Hematopoietic multipotent progenitor cell (in vitro differentiated cells): ENCODE measurements at places on chromosomes 1 and 21. TPM values are rescaled to one million over a fixed set of nuclear protein-coding genes. Genes with fewer than 3 reads are reported as not detected.

GRCh38 chr1:186745531-186746146, 65.4 kb upstream of the PTGS2 start:
- no peak for DNase-seq

DNA sequence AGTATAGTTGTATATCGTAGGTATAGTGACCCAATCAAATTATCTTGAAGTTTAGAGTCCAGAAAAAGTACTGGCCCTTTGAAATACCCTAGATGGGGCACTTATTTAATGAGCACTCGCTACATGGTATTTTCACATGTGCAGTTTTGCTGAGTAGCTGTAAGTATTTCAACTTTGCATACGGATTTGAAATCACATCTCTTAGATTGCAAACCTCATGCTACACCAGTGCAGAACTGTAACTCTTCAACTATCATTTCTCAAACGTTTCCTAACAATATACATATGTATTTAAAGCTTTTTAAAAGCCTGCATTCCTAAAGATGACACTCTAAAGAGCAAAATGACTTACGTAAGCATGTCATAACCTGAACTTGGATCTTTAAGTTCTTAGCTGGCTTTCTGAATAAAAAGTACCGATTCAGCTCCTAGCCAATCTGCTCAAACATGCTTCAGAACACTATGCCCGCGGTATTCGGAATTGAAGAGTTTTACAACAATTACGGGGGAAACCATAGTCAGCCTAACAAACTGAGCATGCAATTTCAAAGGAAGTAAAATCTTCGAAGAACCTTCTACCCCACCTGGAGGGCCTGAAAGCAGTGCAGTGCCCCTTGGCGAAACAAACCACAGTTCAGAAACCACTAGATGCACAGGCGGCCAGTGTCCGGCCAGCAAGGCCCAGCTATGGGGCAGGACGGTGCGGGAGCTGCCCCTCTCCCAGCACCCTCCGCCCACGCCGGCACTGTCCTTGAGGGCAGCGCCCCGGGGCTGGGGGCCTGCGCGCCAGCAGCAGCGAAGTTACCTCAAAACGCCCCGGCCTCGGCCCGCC, 863 bp downstream of the FH start:
- peak; percentile 5 for DNase-seq

DNA sequence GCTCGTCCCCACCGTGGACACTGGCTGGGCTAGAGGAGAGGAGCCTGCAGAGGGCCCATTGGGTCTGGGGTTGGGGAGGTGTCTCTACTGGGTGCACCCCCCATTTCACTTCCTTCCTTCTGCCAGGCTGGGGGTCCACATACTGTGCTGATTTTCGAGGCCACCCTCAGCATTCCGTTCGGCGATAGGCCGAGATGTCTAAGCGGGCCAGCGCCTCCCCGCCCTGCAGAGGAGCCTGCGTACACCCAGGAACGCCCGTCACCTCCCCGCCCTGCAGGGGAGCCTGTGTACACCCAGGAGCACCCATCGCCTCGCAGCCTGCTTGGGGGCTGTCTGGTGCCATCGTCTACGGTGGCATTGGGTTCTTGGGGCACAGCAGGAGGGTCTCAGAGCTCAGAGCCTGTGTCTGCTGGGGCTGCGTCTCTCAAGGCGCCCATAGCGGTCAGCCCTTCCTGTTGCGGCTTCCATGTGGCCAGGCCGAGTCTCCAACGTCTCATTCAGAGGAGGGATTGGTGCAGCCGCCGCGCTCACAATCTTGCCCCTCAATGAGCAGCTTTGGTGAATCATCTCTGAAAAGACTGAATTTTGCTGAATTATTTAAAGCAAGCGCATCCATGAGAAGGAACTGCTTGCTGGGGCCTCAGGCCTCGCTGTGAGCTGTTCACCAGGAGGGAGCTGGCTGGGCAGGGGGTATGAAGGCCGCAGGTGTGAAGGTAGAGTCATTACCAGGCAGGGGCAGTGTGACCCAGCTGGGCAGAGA, 30.7 kb upstream of the AGPAT3 start:
- DNase-seq, result peak; percentile 74

- peak; percentile 56 for DNase-seq
These were observed 12.8 kb downstream of the DYNLT5 start for GRCh38 chr1:66764994-66765578.

- DNase-seq, result no peak
These were observed 8.1 kb upstream of the DNAH14 start for GRCh38 chr1:224921354-224921753.

DNA sequence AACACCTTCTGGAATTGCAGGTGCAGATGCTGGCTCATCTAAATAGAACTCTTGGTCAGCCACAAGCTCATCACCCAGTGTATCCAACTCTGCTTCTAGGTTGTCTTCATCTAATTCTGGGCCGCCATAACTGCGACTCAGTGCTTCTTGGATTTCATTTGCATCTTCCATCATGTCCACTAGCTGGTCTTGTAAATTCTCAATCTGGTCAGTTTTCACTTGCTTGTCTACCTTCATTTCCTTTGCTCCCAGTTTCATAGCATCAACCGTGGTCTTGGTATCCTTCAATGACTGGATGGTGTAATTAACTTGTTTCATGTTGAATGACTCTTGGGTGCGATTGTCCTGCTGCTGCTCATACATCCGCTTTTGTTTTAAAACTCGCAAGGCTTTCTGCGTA, 10.3 kb downstream of the ZBED6 start:
- DNase-seq, result no peak

GRCh38 chr1:232509570-232509969, 120.4 kb downstream of the SIPA1L2 start:
- no peak for DNase-seq

DNA sequence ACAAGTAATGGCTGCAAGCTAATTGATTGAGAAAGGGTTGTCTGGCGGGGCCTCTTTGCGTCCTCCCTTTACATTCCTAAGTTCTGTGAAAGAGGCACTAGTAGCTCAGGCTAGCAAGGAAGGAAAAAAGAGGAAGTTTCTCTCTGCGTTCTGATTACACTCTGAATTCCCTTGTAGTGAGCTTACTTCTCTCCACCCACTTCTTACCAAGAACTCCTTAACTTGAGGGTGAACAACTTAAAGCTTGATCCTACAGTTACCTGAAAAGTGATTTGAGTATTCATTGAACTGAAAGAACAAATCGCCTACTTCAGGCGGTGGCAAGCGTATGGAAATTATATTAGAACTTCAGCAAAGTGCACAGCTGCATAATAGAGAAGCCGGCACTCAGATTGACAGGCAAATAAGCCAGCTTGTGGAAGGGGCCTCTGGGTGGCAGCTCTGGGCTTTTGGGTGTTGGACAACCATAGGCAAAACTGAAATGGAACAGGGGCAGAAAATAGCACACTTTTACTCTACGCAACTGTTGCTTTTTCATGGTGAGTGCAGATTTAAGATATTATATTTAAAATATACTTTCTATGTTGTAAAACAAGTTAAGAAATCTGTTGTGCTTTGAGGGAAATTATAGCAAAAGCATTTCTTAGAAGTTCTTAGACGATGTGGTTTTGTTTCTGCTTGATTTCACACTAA, 464.5 kb downstream of the USP25 start:
- peak; percentile 81 for DNase-seq

DNA sequence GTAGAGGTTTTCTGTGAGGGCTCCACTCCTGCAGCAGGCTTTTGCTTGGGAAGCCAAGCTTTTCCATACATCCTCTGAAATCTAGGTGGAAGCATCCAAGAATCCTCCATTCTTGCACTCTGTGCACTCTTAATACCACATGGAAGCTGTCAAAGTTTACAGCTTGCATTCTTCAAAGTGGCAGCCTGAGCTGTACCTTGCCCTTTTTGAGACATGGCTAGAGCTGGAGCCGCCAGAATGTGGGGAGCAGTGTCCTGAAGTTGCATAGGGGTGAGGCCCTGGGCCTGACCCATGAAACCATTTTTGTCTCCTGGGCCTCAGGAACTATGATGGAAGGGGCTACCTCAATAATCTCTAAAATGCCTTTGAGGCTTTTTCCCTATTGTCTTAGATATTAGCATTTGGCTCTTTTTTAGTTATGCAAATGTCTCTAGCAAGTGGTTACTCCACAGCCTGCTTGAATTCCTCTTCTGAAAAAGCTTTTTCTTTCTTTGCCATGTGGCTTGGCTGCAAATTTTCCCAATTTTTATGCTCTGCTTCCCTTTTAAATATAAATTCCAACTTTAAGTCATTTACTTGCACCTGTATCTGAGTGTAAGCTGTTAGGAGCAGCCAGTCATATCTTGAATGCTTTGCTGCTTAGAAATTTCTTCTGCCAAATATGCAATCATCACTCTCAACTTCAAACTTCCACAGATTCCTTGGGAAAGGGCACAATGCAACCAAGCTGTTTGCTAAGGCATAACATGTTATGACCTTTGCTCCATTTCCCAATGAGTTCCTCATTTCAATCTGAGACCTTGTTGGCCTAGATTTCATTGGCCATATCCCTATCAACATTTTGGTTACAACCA, 92.1 kb upstream of the ARTN start:
- DNase-seq, result no peak

- no peak for DNase-seq
These were observed 41.1 kb downstream of the NGF start for GRCh38 chr1:115296981-115297380.

DNA sequence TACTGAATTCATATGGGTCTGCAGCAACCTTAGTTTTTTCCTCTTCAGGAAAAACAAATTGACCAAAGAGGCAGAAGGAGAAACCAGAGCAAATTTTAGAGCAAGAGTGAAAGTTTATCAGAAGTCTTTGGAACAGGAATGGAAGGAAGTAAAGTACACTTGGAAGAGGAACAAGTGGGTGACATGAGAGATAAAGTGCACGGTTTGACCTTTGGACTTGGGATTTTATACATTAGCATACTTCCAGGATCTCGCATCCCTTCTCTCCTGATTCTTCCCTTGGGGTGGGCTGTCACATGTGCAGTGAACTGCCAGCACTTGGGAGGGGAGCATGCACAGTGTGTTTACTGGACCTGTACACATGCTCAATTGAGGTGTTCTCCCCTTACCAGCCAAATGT, 754.8 kb upstream of the ADAMTS5 start:
- DNase-seq, result no peak

- no peak for DNase-seq
These were observed 55.9 kb upstream of the SPOCD1 start for GRCh38 chr1:31871703-31872102.

DNA sequence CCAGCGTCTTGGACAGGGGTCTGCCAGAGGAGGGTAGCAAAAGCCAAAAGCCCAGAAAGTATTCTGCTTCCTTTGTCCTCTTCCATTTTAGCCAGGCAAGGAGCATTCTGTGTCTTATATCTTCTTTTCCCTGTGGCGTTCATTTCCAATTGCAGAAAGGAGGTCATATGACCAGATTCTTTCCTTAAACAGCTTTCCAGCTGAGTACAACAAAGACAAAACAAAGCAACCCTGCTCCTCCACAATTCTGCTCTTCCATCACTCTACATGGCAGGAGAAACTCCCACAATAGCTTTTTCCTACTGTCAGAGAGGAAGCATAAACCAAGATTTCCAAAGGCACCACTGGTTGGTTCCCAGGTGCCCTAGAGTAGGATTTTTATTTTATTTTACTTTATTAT, 19.7 kb downstream of the ENSA start:
- DNase-seq, result no peak

- DNase-seq, result no peak
These were observed 10.9 kb downstream of the IFNGR2 start for GRCh38 chr21:33414068-33414467.

GRCh38 chr1:241838897-241839296, 9.1 kb upstream of the EXO1 start:
- DNase-seq, result no peak

GRCh38 chr1:177413982-177414596, 243.3 kb downstream of the BRINP2 start:
- no peak for DNase-seq

DNA sequence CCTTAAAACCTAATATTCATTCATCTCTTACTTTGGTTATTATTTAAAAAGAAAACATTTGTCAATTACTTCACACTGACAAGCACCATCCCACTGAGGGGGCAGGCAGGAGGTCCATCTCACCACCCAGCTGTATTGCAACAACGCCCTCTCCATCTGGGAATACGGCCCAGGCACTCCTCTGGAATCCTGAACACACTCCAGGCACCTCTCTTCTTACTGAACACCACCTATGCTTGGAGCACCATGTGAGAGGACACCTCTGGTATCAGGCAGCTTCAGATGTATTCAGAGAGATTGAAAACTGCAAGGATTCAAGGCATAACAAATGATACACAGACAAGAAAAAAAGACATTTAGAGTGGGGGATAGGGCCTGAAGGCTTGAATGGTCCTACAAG, 147.1 kb downstream of the CACNA1E start:
- no peak for DNase-seq

GRCh38 chr1:9078752-9079500, 9.5 kb upstream of the SLC2A5 start:
- DNase-seq, result no peak

- no peak for DNase-seq
These were observed 66.6 kb downstream of the SPATA6 start for GRCh38 chr1:48405400-48405799.

- DNase-seq, result no peak
These were observed 7.0 kb downstream of the DENND4B start for GRCh38 chr1:153939476-153939875.

DNA sequence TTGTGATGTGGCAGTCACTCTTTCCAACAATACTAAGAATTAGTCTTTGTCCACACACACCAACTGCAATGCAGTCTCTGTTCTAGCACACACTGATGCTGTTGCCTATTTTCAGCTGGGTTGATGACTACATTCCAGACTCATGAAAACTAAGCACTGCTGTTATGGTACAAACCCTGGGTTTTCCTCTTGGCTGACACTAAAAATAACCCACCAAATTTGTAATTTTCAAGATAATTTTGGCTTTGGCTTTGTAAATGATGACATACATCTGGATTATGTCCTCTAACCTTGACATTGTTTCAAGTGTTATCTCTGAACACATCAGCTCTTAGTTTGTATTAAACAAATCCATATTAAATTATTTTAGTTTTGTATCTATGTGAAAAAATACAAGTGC, 444.8 kb downstream of the PTPRC start:
- DNase-seq, result no peak

DNA sequence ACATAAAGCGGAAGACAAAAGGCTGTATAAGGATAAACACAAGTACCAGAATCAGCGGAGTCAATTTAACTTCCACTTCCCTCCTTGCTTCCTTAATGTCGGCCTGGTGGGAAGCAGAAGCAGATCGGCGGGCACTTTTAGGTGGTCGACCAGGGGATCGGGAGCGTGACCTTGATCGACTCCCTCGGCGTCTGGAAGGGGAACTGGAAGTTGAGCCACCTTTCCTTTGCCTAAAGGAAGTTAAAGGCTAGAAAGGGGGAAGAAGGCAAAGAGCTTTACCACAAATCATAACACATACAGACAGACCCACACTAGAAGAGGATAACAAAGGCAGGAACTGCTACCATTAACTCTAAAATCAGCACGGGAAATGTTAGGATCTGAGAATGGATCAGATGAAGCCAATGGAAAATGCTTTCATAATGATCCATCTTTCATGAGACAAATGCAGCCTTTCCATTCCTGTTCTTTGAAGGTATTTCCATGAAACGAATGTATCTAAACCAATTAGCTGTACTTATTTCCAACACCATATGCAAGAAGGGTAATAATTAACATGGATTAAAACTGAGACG, 5.7 kb downstream of the LBR start:
- DNase-seq, result no peak

The ARHGAP29 gene
- 0.27 TPM for total RNA-seq

The CELA2B gene
- not detected for total RNA-seq

The JAM2 gene
- 0.81 TPM for total RNA-seq

The GPR3 gene
- total RNA-seq, result 4.3 TPM

The GPR25 gene
- total RNA-seq, result under 0.01 TPM

The ZBTB8A gene
- 8.1 TPM for total RNA-seq

The LIN28A gene
- under 0.01 TPM for total RNA-seq

The KRTAP12-2 gene
- under 0.01 TPM for total RNA-seq
